Fibroblast of skin of right quadriceps (primary cell): ENCODE measurements at places on chromosomes 1 and 21.
A peak's percentile ranks its signal among the peaks of the same experiment; 100 is the strongest.

DNA sequence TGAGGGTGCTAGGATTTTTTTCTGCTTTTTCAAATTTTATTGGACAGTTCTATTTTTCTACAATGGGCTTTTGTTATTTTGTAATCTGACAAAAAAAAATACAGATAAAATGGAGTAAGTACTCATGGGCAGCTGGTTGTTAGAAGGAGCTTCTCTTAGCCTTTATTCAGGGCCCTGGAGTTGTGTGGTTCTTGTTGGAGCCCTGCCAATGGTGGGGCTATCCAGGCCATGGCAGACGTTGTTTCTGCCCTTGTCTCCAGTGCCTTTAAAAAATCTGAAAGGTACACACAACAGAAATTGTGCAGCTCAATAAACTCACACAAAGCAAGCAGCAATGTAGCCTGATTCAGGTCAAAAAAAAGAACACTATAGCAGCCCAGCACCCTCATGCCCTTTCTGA lies 153.5 kb upstream of the GALNT2 start:
- no peak for DNase-seq

GRCh38 chr21:27268290-27268689 lies 301.4 kb upstream of the ADAMTS5 start:
- peak; percentile 85 for DNase-seq

GRCh38 chr1:39081271-39082009 lies 55.3 kb downstream of the NDUFS5 start:
- no peak for DNase-seq

GRCh38 chr1:236018885-236019453 lies 45.9 kb downstream of the NID1 start:
- DNase-seq, result peak; percentile 58

- no peak for DNase-seq
These were observed 2.9 kb downstream of the TNFRSF25 start for GRCh38 chr1:6463120-6463412.

GRCh38 chr1:65793359-65793732 lies 651 bp downstream of the PDE4B start:
- no peak for DNase-seq

GRCh38 chr1:151235235-151235634 lies 19.3 kb upstream of the PSMD4 start:
- DNase-seq, result no peak

GRCh38 chr1:207316141-207316540 lies 5.3 kb upstream of the CD55 start:
- no peak for DNase-seq

DNA sequence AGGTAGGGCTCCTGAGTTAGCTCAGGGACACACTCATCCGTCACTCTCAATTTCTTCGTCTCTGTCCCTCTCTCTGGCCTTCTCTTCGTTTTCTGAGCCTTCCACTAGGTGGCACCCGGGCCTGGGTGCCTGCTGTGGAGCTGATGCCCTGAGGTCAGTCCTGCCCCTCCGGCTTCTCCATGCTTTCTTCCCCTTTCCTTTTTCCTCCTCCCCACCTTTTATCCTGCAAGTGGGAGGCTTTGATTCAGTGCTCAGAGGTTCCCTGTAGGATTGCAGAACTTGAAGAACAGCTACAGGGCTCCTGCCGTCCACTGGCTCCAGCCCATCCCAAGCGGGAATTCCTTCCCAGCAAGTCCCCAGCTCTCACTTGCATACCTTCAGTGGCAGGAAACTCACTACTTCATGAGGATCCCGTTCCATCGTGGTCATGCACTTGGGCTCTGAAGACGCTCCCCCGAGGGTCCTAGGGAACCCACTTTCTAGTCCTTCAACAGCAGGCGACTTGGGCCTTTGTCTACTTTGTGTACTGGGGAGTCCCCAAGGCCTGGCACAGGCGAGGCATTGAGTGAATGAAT lies 45.6 kb downstream of the SRRM1 start:
- DNase-seq, result peak; percentile 65

DNA sequence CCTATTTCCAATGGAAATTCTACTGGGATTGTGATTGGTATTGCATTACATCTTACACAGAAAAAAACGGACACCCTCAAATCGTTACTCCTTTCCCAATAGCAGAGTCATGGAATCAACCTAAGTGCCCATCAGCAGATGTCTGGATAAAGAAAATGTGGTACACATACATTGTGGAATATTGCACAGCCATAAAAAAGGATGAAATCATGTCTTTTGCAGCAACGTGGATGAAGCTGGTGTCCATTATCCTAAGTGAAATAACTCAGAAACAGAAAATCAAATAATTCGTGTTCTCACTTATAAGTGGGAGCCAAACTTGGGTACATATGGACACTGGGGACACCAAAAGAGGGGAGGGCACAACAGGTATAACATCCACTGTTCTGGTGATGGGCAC lies 14.3 kb downstream of the HMGN1 start:
- DNase-seq, result no peak

DNA sequence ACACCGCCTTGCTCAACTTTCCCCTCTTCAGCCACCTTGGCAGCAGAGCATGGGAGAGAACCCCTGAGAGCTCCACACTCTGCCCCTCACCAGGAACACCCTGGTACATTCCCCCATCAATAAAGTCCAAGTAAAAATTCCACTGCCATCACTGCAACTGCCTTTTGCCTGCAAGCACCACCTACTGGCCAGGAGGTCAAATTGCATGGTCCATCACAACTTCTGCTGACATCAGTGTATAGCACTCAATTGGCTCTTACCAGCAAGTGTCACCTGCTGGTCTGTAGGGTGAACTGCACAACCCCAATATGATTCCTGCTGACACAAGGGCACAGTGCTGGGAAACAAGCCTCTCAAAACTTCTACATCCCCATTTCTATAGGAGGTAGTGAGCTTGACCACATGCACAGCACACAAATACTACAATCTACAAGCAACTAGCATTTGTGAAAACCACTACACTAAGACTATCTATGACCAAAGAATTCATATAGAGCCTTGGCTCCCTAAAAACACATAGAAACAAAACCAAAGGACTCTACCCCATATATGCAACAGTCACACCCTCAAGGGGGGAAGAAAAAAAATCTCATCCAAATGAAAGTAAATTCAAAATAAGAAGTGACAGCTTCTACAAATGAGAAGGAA lies 69.2 kb downstream of the FASLG start:
- peak; percentile 21 for DNase-seq

GRCh38 chr1:114770989-114771388 lies 9.5 kb downstream of the SIKE1 start:
- no peak for DNase-seq

DNA sequence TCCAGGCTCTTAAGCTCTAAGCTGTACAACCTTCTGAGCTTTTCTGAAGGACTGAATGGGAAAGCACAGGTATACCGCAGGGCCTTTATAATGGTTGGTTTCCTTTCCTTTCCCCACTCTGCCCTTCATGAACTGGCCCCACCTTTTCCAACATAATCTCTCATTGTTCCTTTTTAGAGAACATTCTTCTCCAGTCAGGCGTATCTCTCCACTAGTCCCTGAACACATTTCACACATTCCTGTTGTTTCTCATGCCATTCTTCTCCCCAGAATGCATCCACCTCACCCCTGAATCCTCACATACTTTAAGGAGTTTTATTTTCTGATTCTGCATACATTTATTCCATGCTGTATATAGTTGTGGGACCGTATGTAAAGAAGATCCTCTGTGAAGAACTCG lies 41.3 kb downstream of the PGM1 start:
- DNase-seq, result no peak

- DNase-seq, result no peak
These were observed 45.8 kb downstream of the SLC25A24 start for GRCh38 chr1:108154314-108154713.

- DNase-seq, result peak; percentile 17
These were observed 5.0 kb downstream of the TAF5L start for GRCh38 chr1:229620876-229621275.

- DNase-seq, result no peak
These were observed 35.1 kb downstream of the PRDM16 start for GRCh38 chr1:3103967-3104677.

- no peak for DNase-seq
These were observed 66.5 kb upstream of the LYST start for GRCh38 chr1:235933017-235933765.

- DNase-seq, result no peak
These were observed 11.8 kb upstream of the FMOD start for GRCh38 chr1:203362720-203363025.

DNA sequence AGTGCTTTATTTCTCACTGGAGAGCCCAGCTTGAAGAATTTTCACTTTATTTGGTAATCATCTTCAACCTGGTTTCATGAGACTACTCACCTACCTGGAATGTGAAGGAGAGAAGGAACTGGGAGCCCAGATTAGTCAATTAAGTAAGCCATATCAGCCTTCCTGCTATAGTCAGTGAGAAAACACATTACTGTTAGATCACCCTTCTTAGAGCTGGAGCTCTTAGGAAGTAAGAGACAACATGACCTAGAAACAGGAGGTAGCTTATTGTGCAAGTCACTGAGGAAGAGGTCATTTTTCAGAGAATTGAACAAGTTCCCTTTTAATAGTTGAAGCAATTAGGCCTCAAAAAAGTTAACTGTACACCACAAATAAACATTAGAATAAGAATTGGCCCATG lies 49.2 kb upstream of the TEKT2 start:
- DNase-seq, result peak; percentile 62

DNA sequence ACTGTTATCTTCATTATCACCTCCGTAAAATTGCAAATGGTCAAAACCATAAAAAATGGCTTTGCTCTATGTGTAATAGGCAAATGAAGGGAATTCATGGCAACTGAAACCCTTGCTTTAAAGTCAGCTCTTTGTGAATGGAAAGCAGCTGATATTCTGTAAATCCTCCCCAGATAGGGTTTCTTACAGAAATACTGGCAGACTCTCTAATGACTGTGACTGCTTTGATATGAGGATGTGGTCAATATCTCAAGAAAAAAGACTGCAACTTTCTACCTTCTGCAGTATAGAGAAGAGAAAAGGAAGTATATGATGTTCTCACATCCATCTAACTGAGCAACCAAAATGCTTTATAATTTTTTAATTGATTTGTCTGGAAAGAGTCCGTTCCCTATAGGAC lies 193.1 kb downstream of the ST6GALNAC3 start:
- DNase-seq, result no peak

DNA sequence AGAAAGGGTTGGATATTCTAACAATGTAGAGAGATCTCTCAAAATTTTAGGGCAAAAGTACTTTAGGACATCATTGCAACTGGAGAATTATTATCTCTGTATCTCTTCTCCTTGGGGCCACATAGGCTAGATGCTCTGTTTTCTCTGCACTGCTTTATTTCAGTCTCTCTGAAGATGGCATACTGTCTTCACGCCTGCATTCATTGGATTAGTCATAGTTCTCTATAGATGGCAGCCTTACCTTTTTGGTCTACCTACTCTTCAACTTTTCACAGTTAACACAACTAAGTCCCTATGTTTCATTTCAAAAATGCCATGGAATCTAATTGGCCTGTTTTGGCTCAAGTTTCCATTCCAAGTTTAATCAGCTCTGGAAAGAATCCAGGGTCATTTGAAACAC lies 1623.3 kb upstream of the B3GALT2 start:
- DNase-seq, result no peak

DNA sequence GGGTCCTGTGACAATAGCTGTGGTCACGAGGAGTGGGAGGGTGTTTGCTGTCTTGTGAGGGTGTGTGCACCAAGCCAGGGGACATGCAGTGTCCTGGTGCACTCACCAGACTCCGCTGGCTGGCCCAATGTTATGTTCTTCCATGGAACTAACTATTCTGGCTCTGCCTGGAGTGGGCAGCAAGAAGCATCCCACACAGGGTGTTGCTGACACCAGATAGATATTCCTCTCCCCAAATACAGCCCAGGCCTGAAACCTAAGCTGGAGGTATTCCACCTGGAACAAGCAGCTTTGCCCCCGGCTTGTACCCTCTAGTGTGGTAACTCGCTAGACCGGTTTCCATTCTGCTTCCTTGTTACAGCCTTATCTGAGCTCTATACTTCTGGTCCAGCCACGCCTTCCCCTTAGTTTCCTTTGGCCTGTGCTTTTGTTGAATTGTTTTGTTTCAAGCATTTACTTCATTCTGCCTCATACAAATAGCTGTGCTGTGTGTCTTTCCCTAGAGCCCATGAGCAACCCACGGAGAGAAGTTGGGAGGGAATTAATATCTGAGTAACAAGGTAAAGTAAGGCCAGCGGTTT lies 14.7 kb upstream of the LY9 start:
- no peak for DNase-seq

DNA sequence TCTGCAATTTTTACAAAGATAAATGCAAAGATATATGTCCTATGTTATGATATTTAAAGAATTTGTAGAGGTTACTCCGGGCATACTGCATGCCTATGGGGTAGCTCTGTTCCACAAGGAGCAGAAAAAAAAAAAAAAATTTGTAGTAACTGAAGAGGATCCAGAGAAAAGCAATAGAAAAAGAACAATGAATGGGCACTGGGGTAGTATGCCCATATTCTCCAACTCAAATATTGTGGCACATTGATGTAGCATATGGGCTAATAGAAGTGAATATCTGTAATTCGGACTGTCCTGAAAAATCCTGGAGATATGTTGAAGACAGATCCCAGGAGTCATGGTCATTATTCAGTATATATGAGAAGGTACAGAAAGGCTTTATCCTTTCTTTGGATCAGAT lies 1.1 kb upstream of the AKIRIN1 start:
- DNase-seq, result no peak

GRCh38 chr1:204241050-204241449 lies 27.3 kb upstream of the GOLT1A start:
- DNase-seq, result no peak

GRCh38 chr1:116586741-116587143 lies 15.9 kb upstream of the CD58 start:
- DNase-seq, result no peak

- no peak for DNase-seq
These were observed 269.4 kb downstream of the HHIPL2 start for GRCh38 chr1:222278501-222278900.

GRCh38 chr1:59509341-59509875 lies 212.5 kb downstream of the FGGY start:
- no peak for DNase-seq

GRCh38 chr1:215083383-215083961 lies 935 bp downstream of the KCNK2 start:
- peak; percentile 53 for DNase-seq

DNA sequence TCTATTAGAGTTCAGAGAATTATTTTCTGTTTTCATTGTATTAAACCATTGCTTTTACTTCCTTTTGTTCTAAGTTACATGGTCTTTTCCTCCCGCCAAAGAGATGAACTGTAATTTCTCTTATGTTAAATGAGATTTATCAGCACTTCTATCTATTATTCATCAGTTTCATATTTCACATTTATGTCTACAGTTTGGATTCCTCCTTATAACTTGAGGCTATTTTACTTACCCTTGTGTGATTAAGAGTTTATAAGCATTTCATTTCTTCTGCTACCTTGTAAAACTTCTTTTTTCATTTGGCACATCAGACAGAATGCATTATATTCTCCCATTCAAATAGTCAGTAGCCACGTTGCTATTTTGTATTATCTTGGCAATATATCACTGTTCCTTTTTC lies 248.2 kb downstream of the PLA2G4A start:
- no peak for DNase-seq

DNA sequence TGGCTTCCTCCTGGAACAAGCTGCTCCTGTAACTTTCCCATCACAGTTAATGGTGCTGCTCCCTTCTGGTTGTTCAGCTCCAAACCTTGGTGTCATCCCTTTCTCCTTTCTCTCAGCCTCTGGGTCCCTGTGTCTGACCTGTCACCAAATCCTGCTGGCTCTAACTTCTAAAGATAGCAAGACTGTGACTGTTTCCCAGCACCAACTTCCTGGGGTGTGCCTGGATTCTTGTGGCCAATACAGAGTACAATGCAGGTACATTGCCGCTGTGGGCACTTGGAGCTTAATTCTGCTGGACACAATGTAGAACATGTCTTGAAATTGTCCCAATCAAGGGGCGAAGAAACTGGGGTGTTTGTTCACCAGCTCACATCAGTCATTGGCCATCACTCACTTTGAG lies 156.7 kb upstream of the CSF3R start:
- no peak for DNase-seq
